ENCODE measurements at places on chromosomes 3 and 15.
A peak's percentile ranks its signal among the peaks of the same experiment; 100 is the strongest.

- peak; percentile 85 for DNase-seq
Observed at GRCh38 chr3:16884748-16885592, at the start of gene PLCL2. TSS of gene PLCL2 (plus strand) at chr3:16884955. CDS start at chr3:16885040, 85 bp downstream.

DNA sequence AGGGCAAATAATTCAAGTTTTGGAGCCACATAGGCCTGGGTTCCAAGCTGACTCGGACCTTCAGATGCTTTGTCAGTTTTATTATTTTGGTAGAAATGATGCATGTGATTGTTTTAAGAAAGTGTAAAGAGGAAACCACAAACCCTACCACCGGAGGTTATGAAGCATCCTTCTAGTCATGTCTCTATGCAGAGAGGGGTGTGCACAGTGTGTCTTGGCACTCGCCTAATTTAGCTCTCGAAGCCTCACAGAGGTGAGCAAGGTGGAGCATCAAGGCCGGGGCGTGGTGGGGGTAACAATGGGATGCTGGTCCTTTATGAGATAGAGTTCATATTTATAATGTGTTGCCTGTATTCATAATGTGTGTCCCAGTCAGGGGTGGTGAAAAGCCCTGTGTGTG is 63.7 kb upstream of the SMAD6 start:
- no peak for DNase-seq

DNA sequence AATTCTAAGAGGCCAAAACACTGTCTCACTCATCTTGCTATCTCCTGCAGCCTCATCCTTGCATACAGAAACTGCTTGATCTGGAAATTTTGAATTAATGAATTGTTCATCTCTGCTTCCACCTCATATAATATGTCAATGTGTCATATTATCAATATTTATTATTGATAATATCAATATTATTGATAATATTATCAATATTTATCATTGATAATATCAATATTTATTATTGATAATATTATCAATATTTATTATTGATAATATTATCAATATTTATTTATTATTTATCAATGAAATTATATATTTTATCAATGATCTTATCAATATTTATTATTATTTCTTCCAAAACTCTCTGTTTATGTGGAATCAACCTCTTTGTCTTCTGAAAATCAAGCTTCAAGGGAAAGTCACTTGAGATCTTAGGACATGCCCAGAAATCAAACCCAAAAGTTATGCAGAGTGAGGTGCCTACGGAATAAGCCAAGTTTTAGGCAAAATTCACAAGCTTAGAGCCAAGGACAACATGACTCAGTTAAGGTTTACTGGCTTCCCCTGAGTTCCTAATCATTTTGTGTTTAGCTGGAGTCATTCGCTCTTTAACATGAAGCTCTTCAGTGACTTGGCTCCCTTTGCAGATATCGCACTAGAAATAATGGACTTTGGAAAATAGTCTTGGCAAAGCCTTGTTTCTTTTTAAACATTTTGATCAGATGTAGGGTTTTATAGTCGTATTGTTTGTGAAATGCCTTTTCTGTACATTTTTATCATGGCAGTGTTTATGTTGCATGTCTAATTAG is 297.1 kb upstream of the RARB start:
- DNase-seq = no peak

- DNase-seq = no peak
Observed at GRCh38 chr3:125480656-125481374, 39.2 kb downstream of the SNX4 start.

DNA sequence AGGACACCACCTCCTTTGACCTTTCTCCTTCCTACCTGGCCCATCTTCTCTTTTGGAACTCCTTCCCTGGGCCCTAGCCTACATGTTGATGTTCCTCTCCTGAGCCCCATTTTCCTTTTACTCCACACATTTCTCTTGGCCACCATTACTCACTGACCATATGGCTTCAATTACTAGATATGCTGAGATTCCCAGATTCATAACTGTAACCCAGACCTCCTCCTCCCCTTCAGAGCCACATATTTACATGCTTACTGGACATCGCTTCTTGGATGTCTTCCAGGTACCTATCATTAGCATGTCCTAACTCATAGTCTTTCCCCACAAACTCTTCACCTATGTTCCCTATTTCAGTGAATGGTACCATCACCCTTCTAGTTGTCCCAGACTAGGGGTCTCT is 24.4 kb upstream of the TRIM59 start:
- no peak for DNase-seq

DNA sequence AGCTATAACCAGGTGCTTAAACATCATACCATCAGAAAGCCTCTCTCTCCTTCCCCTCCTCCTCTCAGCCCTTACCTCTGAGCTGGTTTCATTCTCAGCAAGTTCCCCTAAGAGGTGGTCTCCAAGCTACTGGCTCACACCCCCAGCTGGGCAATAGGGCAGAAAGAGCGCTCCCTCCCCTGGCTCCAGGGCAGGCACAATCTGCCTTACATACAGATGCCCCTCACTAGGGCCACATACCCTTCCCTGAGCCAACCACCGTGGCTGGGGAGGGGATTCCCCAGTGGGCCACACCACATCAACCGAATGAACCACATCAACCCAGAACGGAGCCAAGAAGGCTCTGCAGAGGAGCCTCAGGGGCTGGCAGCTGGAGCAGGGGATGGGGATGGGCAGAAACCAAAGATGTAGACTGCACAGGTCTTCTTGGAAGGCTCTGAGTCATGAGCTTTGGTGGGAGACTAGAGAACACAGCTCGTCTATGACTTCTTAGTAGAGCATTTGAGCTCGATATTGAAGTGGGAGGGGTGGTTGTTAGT is 4.6 kb upstream of the FBLN2 start:
- no peak for DNase-seq

GRCh38 chr15:64562003-64562640 is 101.7 kb downstream of the ZNF609 start:
- DNase-seq = no peak

GRCh38 chr15:31065824-31066223 is 35.7 kb downstream of the TRPM1 start:
- no peak for DNase-seq

- DNase-seq = no peak
Observed at GRCh38 chr15:51283026-51283425, 55.4 kb downstream of the CYP19A1 start.

DNA sequence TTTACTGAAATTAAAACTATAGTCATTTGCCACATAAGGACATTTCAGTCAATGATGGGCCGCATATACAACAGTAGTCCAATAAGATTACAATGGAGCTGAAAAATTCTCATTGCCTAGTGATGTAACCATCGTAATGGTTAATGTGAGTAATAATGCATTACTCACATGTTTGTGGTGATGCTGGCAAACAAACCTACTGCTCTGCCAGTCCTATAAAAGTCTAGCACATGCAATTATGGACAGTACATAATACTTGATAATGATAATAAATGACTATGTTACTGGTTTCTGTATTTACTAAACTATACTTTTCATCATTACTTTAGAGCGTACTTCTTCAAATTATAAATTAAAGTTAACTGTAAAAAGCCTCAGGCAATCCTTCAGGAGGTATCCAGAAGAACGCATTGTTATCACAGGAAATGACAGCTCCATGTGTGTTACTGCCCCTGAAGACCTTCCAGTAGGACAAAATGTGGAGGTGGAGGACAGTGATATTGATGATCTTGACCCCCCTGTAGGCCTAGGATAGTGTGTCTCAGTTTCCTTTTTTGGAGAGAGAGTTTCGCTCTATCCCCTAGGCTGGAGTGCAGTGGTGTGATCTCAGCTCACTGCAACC is 102.7 kb downstream of the ATP1B3 start:
- DNase-seq = no peak

GRCh38 chr3:79286882-79287281 is 480.9 kb downstream of the ROBO1 start:
- no peak for DNase-seq

- no peak for DNase-seq
Observed at GRCh38 chr3:170529912-170530311, 56.0 kb downstream of the SLC7A14 start.

DNA sequence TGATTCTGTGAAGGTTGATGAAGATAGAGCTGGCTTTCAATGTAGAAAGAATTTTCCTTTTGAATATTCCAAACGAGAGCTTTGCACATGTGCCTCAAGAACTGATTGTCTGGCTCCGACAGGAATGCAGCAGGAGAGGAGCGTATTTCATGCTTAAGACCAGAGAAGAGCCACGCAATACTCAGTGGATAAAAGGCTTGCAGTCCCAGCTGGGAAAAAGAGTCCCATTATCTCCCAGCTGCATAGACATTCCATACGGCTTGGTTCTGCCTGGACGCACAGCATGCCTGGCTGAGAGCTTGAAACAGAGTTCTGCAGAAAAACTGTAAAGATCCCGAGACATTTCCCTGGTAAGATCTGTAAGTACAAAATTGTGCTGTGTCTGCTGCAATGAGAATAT is at the start of gene CNTN6:
CNTN6 (plus strand) TSS at position 254 of the 400 bp plus-strand sequence. CDS start 54,985 bp downstream, outside the sequence.
- DNase-seq = peak; percentile 78

GRCh38 chr3:32643816-32644215 is 41.2 kb upstream of the CNOT10 start:
- no peak for DNase-seq

DNA sequence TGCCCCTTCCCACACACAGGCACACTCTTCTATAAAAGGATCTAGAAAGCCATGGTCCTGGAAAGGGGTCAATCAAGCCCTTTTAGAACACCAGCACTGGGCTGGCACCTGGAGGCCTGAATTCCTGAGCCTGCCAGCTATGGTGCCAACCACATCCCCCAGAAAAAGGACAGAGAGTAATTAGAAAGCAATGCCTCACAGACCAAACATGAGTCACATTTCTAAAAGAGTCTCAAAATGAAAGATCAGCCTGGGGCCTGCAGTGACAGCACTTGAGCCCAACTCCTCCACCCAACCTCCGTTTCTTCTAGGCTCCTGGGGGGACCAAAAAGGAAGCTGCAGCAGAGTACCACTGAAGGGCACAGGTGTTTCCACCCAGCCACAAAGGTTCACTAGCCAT is 14.1 kb downstream of the MYLK start:
- no peak for DNase-seq

GRCh38 chr3:196218155-196218712 is 1.9 kb downstream of the SLC51A start:
- no peak for DNase-seq

GRCh38 chr3:187207624-187208023 is 10.3 kb downstream of the RTP1 start:
- no peak for DNase-seq

DNA sequence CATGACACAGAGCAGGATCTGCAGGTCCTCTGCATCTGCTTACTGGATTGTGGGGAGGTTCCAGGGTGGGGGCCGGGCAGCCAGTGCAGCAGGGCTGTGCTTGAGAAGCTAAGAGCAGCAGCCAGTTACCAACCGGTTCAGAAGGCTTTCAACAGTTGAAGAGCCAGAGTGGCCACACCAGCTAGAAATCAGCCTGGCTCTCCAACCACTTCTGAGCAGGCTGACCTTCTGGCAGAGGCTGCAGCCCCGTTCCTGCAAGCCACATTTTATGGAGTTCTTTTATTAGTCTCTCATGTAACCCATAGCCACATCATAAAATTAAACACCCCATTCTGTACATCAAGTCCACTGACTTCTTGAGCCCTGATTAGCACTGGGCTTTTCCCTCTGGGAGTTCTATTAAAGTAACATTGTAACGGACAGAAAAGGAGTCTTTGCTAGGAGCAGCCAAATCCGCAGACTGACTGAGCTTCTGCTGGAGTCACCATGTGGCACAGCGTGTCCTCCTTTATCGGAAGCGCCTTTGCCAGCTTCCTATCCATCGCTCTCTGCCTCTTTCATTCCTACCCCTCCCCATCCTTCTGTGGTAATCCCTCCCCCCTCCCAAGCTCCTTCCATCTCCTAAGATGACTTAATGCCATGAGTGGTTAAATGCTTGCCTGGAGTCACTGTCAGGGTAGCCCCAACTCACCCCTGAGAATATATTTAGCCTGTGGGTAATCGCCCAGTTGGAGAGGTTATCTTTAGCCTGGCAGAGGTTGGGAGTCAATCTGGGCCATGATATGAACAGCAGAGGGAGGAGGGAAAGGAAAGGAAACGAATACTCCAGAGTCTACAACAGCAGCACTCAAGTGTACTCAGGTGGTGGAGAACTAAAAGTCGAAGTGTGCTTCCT is 138.5 kb upstream of the HES1 start:
- DNase-seq = no peak

GRCh38 chr15:36803773-36804172 is 224.3 kb downstream of the CDIN1 start:
- DNase-seq = no peak

GRCh38 chr15:101439920-101440319 is 49.6 kb downstream of the PCSK6 start:
- no peak for DNase-seq

DNA sequence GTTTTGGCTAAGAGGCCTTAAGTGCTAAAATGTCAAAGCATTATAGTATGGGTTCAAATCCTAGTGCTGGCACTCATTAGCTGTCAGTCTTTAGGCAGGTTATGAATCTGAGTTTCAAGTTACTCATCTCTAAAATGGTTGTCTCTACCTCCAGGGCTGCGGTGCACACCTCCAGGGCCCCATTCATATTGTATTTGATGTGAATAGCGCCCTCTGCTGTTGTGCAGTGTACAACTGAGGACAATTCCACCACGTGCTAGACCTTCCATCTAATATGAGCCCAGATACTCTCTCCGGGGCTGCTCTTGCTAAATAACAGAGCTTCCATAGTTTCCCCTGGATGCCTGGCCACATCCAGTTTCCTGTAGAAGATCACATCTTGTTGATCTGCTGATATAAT is 54.3 kb downstream of the OXNAD1 start:
- DNase-seq = no peak

GRCh38 chr15:62791694-62792093 is 250.9 kb upstream of the TPM1 start:
- no peak for DNase-seq

DNA sequence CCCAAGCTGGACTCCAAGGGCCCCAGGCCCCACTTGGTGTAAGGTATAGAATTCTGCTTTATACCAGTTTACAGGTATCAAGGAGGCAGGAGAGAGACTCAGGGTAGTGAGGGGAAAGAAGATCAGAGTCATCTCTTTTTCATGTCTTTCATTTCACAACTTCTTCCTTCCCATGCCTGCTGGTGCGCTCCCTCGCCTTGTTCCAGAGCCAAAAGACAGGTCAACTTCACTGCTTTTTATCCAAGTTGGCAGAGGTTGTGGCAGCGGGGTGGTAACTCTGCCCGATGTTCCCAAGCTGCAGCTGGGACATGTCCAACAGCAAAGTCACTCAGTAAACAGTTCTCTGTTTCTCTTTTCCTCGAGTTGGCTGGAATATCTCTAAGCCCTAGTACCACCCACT is 86.3 kb upstream of the TCF12 start:
- no peak for DNase-seq

GRCh38 chr3:109553591-109554371 is 216.4 kb upstream of the DPPA4 start:
- DNase-seq = no peak

DNA sequence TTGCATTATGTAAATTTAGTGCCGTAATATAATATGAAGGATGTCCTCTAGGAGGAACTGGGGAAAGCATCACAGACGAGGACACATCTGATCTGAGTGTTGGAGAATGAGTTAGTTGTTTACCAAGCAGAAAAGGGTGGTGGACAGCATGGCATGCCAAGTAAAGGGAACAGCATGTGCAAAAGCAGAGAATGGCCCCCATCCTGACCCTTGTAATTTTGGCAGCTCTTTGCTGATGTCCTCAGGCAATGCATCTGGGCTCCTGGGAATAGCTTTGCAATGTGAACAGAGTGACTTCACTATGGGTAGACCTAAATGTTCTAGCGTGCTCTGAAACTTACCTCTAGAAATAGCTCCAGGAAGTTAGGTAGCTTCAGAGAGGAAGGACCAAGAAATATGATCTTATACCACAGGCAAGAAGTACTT is 263.3 kb downstream of the LPP start:
- no peak for DNase-seq

GRCh38 chr3:49841806-49842205 is 14.6 kb downstream of the TRAIP start:
- DNase-seq = no peak

Data from retina (tissue), 1 donor.